ENCODE measurements at places on chromosomes 12 and 14.

GRCh38 chr12:100593490-100593889 lies 20.0 kb downstream of the GAS2L3 start:
- DNase-seq = no peak

GRCh38 chr12:48788524-48788853 lies 400 bp downstream of the ADCY6 start:
- DNase-seq = no peak

DNA sequence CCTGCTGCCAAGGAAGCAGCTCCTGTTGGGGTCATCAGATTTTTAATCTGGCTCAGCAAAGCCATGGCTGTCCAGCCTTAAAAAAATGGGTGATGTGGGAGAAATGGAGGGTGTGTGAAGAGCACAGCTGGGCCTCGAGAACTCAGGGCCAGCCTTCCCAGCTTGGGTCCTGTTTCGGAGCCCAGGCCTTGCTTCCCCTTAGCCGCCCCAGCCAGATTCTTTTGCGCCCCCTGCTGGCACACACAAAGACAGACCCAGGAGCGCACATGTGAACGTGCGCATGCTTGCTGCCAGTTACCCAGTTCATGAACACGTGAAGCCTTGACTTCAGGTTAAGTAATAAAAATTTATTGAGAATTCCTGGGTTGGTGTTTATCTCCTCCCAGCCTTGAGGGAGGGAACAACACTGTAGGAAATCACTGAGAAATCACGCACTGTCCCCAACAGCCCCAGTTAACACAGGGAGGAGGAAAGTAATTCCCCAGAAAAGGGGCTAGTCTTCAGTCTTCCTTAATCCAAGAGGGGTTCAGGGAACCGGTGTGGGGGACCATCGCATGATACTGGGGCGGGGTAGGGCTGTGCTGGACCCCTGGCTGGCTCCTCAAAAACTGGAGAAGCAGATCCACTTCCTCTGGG lies 5.3 kb downstream of the PHB2 start:
- DNase-seq = peak; percentile 94

GRCh38 chr12:94032368-94032767 lies 116.0 kb upstream of the PLXNC1 start:
- no peak for DNase-seq

DNA sequence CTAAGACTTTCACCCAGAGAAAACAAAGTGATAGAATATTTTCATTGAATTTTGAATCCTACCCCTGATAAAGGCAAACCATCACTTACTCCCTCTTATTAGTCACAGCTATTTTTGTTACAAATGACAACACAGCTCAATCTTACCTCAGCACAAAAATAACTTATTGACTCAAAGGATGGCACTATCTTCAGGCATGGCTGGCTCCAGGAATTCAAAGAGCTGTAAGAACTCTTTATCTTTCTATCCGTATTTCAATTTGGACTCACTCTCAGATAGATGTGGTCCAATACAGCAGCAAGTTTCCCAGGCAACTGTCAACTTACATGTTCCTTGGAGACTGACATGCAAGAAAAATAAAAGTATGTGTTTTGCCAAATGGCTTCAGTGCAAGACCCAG lies 709.4 kb upstream of the MDGA2 start:
- DNase-seq = no peak

DNA sequence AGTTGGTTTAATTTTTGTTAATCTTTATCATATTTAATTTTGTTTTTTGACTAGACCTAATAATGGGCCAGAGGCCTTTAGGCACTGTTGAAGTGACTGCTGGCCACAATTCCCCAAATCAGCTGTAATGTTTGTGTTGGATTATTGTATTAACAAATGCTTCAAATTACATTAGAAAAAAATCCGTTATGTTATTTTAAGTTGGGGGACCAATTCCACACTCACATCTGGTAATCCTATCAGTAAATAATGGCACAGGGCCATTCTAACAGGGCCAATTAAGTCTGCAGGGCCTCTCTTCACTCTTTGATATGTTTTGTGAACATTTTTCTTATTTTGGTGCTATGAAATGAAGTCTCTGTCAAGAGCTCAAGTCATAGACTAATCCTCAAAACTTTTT lies 39.6 kb downstream of the CHST11 start:
- no peak for DNase-seq

DNA sequence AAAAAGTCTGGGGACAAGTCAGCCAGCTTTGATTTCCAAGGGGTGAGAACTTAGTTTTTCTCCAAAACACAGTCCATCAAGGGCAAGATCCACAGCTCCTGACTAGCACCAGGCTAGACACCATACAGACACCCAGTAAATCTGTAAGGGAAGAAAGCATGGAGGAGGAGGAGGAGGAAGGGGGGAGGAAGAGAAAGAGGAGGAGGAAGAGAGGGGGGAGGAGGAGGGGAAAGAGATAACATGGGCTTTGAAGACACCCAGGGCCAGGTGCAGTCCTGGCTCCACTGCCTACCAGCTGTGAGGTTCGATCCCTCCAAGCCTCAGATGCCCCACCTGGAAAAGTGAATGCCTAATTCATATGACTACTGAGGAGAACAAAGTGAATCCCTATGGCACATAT lies 18.3 kb downstream of the KDM2B start:
- no peak for DNase-seq
